Stimulated activated effector memory CD8-positive, alpha-beta T cell treated with anti-CD3 and anti-CD28 coated beads, Interleukin-12 subunit alpha, Interleukin-12 subunit beta, amount 100 ng/mL, for 72 hours (primary cell): ENCODE measurements at places on chromosomes 1 and 21.

- DNase-seq: no peak
Measured at GRCh38 chr1:185971688-185972087, 237.5 kb downstream of the HMCN1 start.

- DNase-seq: no peak
Measured at GRCh38 chr1:160108888-160109662, 6.5 kb upstream of the ATP1A2 start.

- no peak for DNase-seq
Measured at GRCh38 chr1:179021873-179022272, 3.8 kb upstream of the FAM20B start.

GRCh38 chr1:3264456-3264855, 190.0 kb upstream of the ARHGEF16 start:
- no peak for DNase-seq

GRCh38 chr1:207145401-207146058, 41.5 kb downstream of the C4BPA start:
- no peak for DNase-seq

DNA sequence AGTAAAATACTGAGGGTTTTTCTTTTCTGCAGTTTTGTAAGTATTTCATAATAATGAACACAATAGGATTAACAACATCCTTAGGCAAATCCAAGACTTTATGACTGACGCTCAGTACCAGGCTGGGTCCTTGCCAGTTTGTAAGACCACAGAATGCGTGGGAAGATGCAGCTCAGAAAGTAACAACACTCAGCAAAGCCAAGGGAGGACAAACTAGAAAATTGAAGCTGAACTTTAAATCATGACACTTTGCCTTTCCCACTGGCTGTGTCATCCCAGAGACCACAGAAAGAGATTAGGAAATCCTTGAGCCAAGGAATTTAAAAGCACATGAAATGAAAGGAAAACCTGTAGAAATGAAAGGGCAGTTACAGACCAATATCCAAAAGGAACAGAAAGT, 426.3 kb upstream of the CHRM3 start:
- DNase-seq: no peak

DNA sequence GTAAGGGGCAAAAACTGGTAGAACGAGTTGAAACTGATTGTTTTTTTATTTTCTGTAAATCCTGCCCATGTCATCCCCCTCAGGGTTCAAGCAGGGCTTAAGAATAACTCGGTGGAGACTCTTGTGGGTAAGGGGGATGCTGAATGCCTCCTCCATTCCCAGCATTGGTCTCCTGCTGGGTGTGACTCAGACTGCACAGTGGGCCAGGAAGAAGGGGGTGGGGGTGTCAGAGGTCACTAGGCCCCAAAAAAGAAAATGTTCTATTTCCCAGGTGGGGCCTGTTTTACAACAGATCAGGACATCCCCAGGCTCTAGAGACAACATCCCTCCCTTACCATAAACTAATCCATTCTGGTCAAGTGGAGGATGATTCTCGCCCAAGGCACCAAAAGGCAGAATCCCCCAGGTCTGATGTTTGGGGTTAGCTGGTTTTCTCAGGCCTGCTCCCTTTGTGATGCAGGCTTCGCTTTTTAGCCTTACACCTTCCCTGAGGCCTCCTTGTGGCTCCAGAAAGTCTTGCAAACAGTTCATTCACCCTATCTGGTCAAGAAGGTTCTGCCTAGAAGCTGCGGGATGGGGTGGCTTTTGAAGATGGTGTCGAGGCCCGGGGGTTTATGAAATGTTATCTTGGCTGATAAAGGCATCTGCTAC, 10.7 kb upstream of the GRHL3 start:
- no peak for DNase-seq

- DNase-seq: no peak
Measured at GRCh38 chr1:152917794-152918193, 9.4 kb downstream of the IVL start.

- no peak for DNase-seq
Measured at GRCh38 chr21:31078796-31079195, 40.5 kb upstream of the KRTAP19-8 start.

GRCh38 chr1:206075786-206076755, 23.1 kb downstream of the RHEX start:
- no peak for DNase-seq

GRCh38 chr1:199161319-199161680, 522.5 kb downstream of the PTPRC start:
- DNase-seq: no peak

DNA sequence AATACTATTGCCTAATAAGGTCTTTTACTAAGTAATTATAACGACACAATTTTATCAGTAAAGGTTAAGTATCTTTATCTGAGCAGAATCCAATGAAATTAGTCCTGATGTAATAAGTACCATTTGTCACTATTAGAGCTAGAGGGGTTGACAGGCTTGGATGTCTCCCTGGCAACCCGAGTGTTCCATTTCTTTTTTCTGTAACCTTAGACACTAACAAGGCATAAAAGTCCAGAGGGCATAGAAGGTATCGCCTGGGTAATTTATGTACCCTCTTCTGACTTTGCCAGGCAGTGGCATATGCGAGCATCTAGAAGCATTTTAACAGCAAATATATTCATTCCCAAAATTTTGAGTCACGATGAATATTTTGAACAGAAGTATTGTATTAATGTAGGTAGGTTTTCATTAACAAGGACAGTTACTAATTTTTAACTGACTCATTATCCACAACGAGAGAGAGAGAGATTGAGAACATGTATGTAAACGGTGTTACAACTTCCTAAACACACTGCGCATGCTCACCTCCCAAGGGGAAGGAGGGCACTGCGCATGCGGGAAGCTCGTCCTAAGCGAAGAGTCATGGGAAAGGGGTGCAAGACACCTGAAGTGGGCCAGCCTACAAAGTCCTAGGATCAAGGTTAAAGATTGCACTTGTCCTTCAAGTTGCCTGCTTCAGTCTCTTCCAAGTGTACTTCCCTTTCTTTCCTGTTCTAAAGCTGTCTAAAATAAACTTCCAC, 423.9 kb downstream of the DSCAM start:
- DNase-seq: no peak

- no peak for DNase-seq
Measured at GRCh38 chr1:19559641-19560040, 74.3 kb upstream of the CAPZB start.

DNA sequence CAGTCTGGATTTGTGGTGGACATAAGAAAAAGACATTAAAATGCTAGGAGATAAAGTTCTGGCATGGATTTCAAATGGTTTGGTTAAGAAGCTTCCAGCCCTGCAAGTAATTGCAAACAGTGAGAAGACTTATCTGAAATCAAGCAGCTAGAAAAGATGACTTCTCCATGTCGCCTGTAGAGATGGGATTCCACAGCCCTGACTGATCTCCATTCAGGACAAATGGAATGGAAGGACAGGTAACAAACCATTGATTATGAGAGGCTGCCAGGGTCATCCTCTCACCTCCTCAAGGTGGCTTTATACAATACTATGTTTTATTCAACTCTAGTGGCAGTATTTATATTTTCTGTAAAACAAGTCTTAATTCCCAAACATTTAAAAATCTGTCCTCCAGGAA, 237.9 kb downstream of the HLX start:
- no peak for DNase-seq

- DNase-seq: no peak
Measured at GRCh38 chr1:196877964-196878363, 9.9 kb upstream of the CFHR4 start.

- no peak for DNase-seq
Measured at GRCh38 chr21:17432732-17433057, 80.1 kb upstream of the CXADR start.

- DNase-seq: no peak
Measured at GRCh38 chr21:42680429-42680828, 27.0 kb downstream of the PDE9A start.

DNA sequence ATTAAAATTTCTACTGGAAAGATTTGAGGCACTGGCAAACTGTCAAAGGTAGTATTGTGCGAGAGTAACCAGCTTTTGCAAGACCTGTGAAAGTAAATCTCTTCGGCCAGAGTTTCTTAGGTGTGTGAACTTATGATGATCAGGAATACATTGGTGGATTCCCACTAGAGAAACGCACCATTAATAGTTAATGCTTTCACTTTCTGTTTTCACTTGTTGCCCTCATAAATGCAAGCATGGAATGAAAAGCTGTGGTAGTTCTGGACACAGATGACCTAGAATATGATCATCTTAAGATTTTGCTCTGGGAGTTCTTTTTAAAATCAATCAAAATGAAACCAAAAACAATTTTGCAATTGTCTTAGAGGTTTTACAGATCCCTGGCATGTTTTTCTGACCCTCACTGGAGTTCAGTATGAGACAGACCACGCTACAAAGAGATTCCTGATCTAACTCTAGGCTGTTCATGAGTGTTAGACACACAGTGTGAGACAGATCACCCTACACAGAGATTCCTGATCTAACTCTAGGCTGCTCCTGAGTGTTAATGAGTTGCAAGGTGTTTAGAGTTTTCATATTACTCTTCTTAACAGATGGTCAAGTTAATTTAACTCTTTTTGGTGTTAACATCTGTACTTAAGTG, 98.8 kb downstream of the SDCCAG8 start:
- DNase-seq: no peak

- no peak for DNase-seq
Measured at GRCh38 chr1:96087719-96088118, 633.9 kb upstream of the PTBP2 start.

DNA sequence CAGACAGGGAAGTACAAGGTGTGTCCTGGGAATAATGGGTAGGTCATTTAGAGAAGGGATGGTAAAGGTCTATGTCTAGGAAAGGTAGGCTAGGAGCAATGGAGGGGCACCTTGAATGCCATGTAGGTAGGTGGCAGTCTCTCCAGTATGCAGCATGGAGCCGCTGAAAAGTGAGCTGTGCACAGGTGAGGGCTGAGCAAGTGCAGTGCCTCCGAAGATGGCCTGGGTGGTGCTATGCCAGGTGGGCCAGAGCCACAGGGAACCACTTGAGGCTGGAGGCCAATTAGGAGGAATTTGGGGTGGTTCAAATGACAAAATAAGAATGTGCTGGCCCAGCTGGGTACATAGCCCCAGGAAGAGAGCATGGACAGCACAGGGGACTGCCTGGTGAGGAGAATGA, 25.0 kb downstream of the RNU5D-1 start:
- no peak for DNase-seq

DNA sequence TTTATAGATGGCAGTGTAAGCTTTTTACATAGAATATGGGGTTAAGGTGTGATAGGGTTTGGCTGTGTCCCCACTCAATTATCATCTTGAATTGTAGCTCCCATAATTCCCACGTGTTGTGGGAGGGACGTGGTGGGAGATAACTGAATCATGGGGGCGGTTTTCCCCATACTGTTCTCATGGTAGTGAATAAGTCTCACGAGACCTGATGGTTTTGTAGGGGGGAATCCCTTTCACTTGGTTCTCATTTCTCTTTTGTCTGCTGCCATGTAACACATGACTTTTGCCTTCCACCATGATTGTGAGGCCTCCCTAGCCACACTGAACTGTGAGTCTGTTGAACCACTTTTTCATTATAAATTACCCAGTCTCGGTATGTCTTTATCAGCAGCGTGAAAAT, 290.3 kb upstream of the B3GALT2 start:
- no peak for DNase-seq

DNA sequence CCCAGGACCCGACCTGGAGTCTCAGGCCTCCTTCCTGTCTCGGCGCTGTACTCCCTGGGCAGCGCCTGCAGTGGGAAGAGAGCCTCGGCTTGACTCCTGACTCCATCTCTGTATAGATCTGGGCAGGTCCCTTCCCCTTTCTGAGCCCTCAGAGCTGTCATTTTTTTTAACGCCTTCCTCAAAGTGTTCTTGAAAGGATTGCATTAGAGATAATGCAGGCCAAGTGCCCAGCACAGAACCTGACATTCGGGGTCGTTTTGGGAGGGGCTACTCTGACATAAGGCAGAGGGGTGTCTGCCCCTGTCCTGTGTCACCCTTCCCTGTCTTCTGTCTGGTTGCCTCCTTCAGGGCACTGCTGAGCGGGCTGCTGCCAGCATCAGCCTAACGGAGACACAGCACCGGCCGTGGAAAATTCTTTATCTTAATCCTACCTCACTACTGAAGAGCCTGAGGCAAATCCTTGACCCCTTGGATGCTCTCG, 271.6 kb downstream of the TRABD2B start:
- DNase-seq: no peak

- no peak for DNase-seq
Measured at GRCh38 chr21:31869750-31870149, 3.1 kb upstream of the HUNK start.

- no peak for DNase-seq
Measured at GRCh38 chr1:90876101-90876500, 145.7 kb downstream of the ZNF644 start.

GRCh38 chr1:244665771-244666217, 12.9 kb downstream of the DESI2 start:
- no peak for DNase-seq

GRCh38 chr1:2148691-2149090, 45.9 kb downstream of the FAAP20 start:
- peak; percentile 15 for DNase-seq
